ENCODE measurements at places on chromosomes 6 and 20.

- DNase-seq = no peak
These were observed 14.9 kb downstream of the RCAN2 start for GRCh38 chr6:46476301-46476700.

DNA sequence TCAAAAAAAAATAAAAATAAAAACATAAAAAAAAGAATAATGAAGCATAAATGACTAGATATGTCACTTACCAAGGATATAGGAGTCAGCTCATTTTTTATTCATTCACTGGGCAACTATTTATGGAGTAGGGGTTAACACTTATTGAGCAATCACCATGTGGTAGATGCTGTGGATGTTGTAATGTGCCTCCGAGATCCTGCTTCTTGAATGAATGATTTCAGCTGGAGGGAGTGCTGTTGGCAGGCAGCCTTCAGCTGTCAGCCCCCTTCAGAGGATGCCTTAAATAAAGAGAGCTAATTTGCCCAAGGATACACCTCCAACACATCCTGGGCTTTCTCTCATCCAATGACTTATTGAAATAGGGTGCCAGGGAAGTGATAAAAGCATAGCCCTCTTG lies 229.5 kb upstream of the DTNBP1 start:
- no peak for DNase-seq

- DNase-seq = no peak
These were observed 140.7 kb downstream of the TAF4 start for GRCh38 chr20:61924858-61925554.

DNA sequence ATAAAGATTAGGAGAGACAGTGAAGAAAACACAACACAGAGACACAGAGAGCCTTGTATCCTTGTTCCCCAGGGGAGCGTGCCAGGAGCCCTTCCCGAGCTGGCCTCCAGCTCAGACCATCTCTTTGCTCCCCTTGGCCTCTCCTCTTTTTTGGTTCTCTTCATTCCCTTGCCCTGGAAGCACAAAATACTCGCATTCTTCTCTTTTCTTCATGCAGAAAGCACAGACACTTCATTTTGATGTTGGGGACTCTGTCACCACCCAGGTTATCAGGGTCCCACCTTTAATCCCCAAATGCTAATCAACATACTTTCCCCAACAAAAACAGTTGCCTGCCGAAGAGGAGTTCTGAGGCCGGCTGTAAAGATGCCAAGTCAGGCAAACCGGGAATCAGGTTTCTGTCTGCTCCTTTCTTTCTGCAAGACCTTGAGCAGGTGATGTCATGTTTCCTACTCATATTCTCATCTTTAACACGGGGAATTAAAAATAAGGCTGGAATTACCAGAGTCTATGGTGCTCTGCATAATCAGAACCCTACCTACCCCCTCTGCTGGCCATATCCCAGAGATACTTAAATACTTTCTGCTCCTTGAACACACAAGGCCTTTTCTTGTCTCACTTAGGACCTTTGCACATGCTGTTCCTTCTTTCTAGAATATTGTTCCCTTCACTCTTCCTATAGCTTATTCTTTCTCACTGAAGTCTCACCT lies 21.7 kb downstream of the TGM6 start:
- DNase-seq = no peak

DNA sequence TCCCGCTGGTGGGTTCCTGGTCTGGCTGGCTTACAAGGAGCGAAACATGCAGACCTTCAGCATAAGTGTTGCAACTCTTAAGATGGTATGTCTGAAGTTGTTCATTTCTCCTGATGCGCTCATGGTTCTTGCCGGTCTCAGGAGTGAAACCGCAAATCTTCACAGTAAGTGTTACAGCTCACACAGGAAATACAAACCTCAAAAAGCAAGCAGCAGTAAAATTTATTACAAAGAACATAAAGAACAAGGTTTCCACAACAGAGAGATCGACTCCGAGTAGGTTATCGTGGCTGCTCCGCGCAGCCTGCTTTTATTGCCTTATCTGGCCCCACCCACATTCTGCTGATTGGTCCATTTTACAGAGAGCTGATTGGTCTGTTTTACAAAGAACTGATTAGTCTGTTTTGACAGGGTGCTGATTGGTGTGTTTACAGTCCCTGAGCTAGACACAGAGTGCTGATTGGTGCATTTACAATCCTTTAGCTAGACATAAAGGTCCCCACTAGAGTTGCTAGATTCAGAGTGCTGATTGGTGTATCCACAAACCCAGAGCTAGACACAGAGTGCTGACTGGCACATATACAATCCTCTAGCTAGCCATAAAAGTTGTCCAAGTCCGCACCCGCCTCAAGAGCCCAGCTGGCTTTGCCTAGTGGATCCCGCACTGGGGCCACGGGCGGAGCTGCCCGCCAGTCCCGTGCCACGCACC lies 39.2 kb downstream of the TRIM27 start:
- peak; percentile 72 for DNase-seq

DNA sequence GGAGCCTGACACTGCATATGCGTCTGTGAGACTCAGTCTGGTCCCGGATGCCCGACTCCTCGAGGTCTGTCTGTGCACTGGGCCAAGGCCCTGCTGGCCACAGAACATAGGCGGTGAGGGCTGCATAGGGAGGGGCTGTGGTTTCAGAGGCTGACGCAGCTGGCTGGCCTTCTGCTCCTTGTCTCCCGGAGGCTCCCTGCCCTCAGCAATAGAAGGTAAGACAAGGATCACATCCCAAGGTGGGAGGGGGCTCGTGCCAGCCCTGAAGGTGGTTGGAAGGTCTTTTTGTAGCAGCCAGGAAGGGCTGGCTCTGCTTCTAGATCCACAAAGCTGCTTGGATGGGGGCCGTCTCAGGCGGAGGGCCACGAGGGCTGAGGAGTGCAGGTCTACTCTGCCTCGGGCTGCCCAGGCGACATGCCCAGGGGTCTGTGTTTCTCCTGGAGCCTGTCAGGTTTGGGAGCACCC lies 239.8 kb upstream of the SULF2 start:
- no peak for DNase-seq

DNA sequence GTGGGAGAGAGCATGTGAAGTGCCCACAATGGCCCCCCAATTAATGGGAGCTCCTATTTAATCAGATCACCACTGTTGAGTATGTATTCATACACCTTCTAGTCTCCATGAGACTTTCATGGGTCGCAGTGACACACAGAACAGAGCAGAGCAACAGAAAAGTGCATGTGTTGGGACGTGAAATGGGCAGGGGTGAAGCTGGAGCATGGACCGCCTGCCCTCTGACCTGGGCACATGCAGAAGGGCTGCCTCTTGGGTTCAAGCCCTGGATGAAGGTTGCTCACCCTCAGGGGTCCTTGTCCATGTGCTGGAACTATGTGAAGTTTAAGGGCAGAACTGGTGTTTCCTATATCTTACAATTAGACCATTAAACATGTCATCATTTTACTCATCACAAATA lies 106.0 kb upstream of the PHACTR3 start:
- no peak for DNase-seq

- no peak for DNase-seq
These were observed 27.9 kb downstream of the TXNDC5 start for GRCh38 chr6:7882505-7883257.

DNA sequence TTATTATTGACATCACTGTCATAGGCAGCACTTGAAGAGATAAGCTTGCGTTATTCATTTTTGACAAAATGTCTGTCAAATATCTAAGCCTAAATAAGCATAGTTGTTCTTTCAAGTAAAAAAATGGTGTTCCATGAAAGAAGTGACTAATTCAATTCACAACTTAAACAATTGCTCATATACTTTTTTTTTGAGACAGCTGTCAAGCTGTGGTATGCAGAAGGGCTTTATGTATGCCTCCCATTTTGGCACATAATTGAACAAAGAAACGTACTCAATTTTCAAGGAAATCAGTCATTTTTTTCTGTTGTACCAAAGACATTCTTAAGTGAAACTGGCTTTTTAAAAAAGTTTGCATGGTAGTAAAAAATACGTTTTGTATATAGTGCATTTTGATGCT lies 8.5 kb downstream of the AFDN start:
- no peak for DNase-seq

- no peak for DNase-seq
These were observed 13.9 kb downstream of the RAMACL start for GRCh38 chr6:166572370-166573261.

- no peak for DNase-seq
These were observed 34.3 kb downstream of the FARS2 start for GRCh38 chr6:5295623-5296022.

- no peak for DNase-seq
These were observed 113.3 kb upstream of the CDYL start for GRCh38 chr6:4662886-4663285.

- DNase-seq = no peak
These were observed 22.4 kb upstream of the SNX9 start for GRCh38 chr6:157800420-157801237.

- no peak for DNase-seq
These were observed 30.9 kb upstream of the TULP1 start for GRCh38 chr6:35543459-35544193.

Data from activated T-cell treated with anti-CD3 and anti-CD28 coated beads, Interleukin-2, amount 50 U/mL, for 1 hour (primary cell).